Neural progenitor cell (in vitro differentiated cells): ENCODE measurements at places on chromosomes 7 and 10.

- DNase-seq: peak; percentile 44
These were observed 368.7 kb downstream of the AUTS2 start for GRCh38 chr7:69966766-69967591.

GRCh38 chr7:42880392-42880791, 31.5 kb downstream of the C7orf25 start:
- DNase-seq: no peak

GRCh38 chr7:117767951-117768350, 105.3 kb downstream of the CTTNBP2 start:
- DNase-seq: no peak

GRCh38 chr7:131957338-131958020, 401.1 kb upstream of the PODXL start:
- no peak for DNase-seq

DNA sequence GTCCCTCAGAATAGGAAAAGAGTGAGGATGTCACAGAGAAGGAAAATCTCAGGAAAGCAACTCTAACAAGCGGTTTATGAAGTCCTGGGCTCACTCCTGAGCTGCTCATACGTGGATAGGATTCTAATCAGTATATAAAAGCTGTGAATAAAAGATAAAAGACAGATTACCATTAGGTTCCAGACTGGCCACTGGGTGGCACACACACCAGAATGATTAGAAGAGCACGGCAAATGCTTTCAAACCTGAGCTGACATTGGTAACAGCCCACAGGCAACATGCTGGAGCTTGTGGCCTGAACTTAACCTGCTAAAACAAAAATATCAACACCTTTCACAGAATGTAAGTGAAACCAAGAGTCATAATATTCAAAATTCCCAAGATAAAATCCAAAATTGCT, 370.8 kb downstream of the GRID1 start:
- peak; percentile 55 for DNase-seq

GRCh38 chr10:99573790-99574189, 41.0 kb downstream of the NKX2-3 start:
- no peak for DNase-seq

- DNase-seq: peak; percentile 92
These were observed at the start of gene SMURF1 for GRCh38 chr7:99143853-99144672. Gene SMURF1 (minus strand): TSS chr7:99144108. CDS start chr7:99143780, 328 bp downstream.

DNA sequence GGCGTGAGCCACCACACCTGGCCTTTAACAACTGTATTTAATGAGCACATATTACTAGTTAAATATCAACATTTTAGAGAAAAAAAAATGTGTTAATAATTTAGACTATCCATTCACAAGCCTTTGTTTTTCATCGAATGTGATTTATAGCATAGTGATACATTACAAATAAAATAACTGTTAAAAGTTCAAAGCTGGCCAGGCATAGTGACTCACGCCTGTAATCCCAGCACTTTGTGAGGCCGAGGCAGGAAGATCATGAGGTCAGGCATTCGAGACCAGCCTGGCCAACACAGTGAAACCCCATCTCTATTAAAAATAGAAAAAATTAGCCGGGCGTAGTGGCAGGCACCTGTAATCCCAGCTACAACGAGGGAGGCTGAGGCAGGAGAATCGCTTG, 72.7 kb downstream of the HACD1 start:
- no peak for DNase-seq

DNA sequence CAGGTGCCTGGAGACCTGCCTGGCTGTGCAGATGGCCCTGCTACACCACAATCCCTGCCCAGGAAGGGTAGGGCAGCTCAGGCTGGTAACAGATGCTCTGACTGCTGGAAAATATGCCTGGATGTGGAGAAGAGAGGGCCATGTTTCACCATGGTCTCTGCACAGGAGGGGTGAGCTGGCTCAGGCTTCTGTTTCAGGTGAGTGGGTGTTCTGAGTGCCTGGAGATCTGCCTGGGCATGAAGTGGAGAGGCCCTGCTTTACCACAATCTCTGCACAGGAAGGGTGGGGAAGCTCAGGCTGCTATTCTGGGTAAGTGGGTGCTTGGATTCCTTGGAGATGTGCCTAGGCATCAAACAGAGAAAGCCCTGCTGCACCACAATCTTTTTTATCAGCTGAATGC, 350.1 kb downstream of the KIF20B start:
- DNase-seq: no peak

- no peak for DNase-seq
These were observed 243.4 kb downstream of the COBL start for GRCh38 chr7:51073171-51073570.

DNA sequence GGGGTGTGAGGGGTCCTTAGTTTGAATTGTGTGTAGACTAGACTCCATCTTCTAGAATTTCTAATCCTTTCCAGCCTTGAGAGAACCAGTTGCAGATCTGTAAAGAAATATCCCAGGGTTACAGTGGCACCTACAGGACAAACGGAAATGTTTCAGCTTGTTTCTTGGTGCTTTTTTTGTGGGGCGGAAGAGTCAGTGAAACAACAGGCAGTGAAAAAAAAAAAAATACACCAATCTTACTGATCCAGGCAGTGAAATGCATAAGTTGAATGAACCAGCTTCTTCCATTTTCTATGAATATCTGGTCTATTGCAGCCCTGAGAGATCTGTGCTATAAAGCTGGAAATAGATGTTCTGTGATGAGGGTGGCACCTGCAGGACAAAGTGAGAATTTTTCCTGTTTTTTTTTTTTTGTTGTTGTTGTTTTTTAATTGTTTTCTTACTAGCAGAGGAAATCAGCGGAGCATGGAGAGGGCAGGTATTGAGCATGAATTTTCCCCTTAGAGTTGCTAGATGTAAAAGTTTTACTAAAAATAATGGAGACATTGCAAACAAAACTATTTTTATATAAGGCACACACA, 81.9 kb upstream of the DYNC1I1 start:
- DNase-seq: peak; percentile 63

- no peak for DNase-seq
These were observed 17.2 kb downstream of the NCAPG2 start for GRCh38 chr7:158687406-158687805.

GRCh38 chr10:72449941-72450441, 95.3 kb upstream of the DNAJB12 start:
- DNase-seq: no peak

DNA sequence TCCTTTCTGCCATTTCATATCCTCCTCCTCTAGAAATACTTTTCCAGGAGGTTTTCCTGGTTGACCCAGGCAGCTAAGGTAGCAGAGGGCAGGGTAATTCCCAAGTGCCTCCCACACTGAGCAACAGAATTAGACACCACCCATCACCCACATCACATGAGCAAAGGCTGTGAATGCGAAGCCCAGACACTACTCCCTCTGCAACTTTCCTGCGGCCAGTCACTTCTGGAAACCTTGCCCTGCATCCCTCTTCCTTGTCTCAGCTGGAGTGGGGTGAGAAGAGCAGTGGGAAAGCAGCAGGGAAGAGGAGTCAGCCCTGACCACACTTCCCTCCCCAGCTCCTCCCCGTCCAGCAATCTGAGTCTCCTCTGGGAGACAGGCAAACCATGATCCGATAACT, 15.2 kb downstream of the TMEM176B start:
- no peak for DNase-seq

DNA sequence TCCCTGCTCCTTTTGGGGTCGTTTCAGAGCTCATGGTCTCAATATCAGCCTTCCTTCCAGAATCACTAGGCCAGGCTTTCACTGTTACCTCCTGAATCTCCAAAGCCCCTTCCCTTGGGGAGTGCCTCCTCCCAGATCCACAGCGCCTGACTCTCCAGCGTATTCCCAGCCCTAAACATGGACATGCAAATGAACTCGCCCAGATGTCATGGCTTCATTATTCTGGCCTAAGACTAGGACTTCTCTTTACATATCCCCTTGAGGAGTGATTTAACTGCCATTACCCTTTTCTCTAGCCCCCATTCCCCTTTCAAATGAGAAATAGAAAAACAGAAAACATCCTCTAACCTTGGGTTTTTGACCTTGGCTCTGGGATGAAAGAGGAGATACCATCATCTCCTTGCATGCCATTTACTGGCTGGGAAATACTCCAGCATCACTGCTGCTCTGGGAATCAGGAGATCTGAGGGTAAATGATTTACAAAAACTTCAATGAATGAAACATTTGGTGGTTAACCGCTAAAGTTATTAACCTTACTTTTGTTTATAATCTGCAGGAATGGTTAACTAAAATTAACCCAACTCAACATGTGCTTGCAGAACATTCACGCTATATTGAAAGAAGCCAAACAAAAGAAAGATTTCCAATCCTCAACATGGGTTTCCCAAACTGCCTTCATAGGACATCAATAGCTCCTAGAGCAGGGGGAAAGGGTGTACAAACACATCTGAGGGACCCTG, 37.0 kb downstream of the FAM171A1 start:
- no peak for DNase-seq

DNA sequence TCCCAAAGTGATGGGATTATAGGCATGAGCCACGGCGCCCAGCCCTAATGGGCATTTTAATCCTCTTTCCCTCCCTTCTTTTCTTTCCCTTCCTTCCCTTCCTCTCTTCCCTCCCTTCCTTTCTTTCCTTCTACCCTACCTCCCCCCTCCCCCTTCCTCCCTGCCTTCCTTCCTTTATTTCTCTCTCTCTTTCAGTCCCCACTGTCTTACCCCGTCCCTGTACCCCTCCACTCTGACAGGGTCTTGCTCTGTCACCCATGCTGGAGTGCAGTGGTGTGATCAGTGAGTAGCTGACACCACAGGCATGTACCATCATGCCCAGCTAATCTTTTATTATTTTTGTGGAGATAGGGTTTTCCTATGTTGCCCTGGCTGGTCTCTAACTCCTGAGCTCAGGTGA, 24.2 kb downstream of the LCOR start:
- peak; percentile 8 for DNase-seq

- DNase-seq: peak; percentile 64
These were observed 166.4 kb downstream of the C7orf25 start for GRCh38 chr7:42745357-42746059.

- peak; percentile 42 for DNase-seq
These were observed 69.8 kb downstream of the LSMEM1 start for GRCh38 chr7:112550468-112551060.

GRCh38 chr7:121755286-121755685, 117.7 kb upstream of the PTPRZ1 start:
- DNase-seq: no peak

- no peak for DNase-seq
These were observed 110.7 kb downstream of the PLCE1 start for GRCh38 chr10:94104316-94105000.

- no peak for DNase-seq
These were observed 115.6 kb downstream of the REEP3 start for GRCh38 chr10:63636812-63637211.

DNA sequence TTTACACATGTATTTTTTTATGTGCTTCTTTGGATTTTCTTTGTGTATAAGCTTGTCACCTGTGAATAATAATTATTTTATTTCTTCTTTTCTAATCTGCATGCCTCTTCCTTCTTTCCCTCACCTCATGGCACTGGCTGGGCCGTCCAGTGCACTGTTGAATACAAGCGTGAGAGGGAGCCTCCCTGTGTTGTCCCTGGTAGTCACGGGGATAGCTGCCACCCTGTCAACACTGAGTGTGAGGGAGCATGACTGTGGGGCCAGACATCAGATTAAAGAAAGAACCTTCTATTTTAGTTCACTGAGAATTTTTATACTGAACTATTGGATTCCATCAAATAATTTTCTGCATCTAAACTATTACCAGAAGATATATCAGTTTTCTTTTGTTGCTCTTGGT, 187.9 kb downstream of the CDC14C start:
- DNase-seq: no peak

- no peak for DNase-seq
These were observed 57.5 kb upstream of the SHH start for GRCh38 chr7:155869784-155870076.

DNA sequence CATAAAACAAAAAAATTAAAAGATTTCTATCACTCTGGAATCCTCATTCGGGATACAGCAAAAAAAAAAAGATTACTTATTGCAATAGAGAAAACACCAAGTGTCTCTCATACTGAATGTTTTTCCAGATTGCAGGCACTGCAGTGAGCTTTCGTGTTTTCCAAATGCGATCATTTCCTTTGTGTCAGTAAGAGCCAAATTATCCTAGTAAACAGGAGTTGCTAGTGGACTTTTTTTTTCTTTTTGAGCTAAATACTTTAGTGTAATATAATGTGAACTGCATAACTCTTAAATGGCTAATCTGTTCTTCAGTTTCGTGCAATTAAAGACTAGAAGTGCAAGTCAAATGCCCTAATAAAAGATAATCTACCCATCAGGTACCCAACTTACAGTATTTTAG, 44.4 kb upstream of the TOMM7 start:
- no peak for DNase-seq

GRCh38 chr7:3082831-3083230, 39.2 kb upstream of the CARD11 start:
- DNase-seq: no peak

DNA sequence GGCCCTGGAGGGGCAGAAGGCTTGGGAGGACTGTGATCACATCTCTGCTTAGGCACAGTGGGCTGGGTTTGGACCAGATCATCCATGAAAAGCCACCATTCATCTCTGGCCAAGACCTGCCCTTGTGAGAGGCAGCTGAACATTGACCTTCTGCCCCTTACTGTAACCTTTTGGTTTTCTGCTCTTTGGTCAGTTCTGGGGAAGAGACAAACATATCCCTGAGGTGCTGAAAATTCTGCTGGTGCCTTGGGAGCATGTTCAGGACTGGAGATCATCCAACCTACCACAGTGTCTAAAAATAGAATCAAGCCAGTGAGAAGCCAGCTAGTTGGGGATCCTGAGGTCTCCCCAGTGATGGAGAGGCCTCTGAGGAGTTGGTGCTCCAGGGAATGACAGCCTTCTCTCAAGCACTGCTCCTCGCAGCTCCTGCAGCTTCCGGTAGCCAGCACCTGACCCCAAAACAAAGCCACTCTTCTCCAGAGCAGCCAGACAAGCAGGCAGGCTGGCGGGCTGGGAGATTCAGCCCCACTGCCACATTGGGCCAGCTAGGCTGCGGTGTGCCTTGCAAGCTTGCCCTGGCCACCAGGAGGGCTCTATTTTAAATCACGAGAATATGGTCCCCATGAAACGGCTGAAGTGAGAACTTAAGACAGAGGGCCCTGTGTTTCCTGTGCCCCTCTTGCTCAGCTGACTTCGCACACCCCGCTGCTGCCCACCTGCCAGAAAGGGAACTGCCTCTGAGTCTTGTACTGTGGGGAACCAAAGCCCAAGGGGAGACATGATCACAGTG, 37.8 kb upstream of the UBE2H start:
- peak; percentile 31 for DNase-seq

GRCh38 chr10:77036993-77037734, 600.4 kb downstream of the KCNMA1 start:
- peak; percentile 73 for DNase-seq

- peak; percentile 90 for DNase-seq
These were observed at the start of gene PARD3 for GRCh38 chr10:34815185-34816084. Gene PARD3 (minus strand): TSS chr10:34815296. CDS start chr10:34814995, 301 bp downstream.
